ENCODE measurements at places on chromosomes 5 and 9. TPM values are rescaled to one million over a fixed set of nuclear protein-coding genes. Genes with fewer than 3 reads are reported as not detected.

Gene FOXD4L5
- 0.07 TPM for total RNA-seq

Gene NANS
- 121 TPM for total RNA-seq

Gene GBGT1
- 0.05 TPM for total RNA-seq

Gene WNT8A
- total RNA-seq: 0.12 TPM

Gene IFNA21
- not detected for total RNA-seq

Gene ARID3C
- total RNA-seq: not detected

Gene CDC25C
- total RNA-seq: 20.5 TPM

Gene COL27A1
- 0.44 TPM for total RNA-seq

Gene NSA2
- 87.8 TPM for total RNA-seq

Gene HSD17B3
- 1.9 TPM for total RNA-seq

Gene PCDHA6
- total RNA-seq: not detected

Gene RNF44
- total RNA-seq: 3.5 TPM

Gene TRAF2
- 13.6 TPM for total RNA-seq

Gene DEPDC1B
- 15.9 TPM for total RNA-seq

Gene ACSL6
- total RNA-seq: not detected

Gene ENG
- 25.9 TPM for total RNA-seq

Gene PCDH1
- total RNA-seq: 5.4 TPM

Gene HAVCR1
- not detected for total RNA-seq

Gene GPR151
- total RNA-seq: not detected

Gene ZNF483
- 0.59 TPM for total RNA-seq

Gene HMMR
- total RNA-seq: 57.0 TPM

Gene LCN15
- total RNA-seq: not detected

Gene LRRC19
- not detected for total RNA-seq

Gene MSX2
- not detected for total RNA-seq

Gene HACD4
- total RNA-seq: 4.1 TPM

Gene IRGM
- total RNA-seq: not detected

Gene CEL
- 0.17 TPM for total RNA-seq

Gene IL31RA
- total RNA-seq: 0.27 TPM

Gene IFNA2
- total RNA-seq: not detected

Gene CARD9
- 0.05 TPM for total RNA-seq

Gene GFI1B
- total RNA-seq: 0.30 TPM

Gene DMRT2
- not detected for total RNA-seq

Gene CCL27
- total RNA-seq: not detected

Gene PCDHA11
- total RNA-seq: 0.27 TPM

Gene WDR31
- 0.22 TPM for total RNA-seq

Gene ZNF366
- 0.96 TPM for total RNA-seq

Gene SHC3
- 3.2 TPM for total RNA-seq

Gene LSM11
- total RNA-seq: 5.1 TPM

Gene RASGRF2
- 1.8 TPM for total RNA-seq

Gene CLK4
- 4.6 TPM for total RNA-seq

Gene LHX3
- total RNA-seq: not detected

Gene PIP5K1B
- total RNA-seq: not detected

Gene CDO1
- 0.05 TPM for total RNA-seq

Gene BICD2
- total RNA-seq: 39.0 TPM

Gene PCDHGA8
- not detected for total RNA-seq

Gene PTPN3
- 7.3 TPM for total RNA-seq

Gene NTRK2
- 1.1 TPM for total RNA-seq

Gene FABP6
- 1.0 TPM for total RNA-seq

Gene FKBP15
- 27.2 TPM for total RNA-seq

Gene ARHGEF39
- total RNA-seq: 3.0 TPM

Gene TAS2R1
- not detected for total RNA-seq

Gene KIAA1958
- 2.9 TPM for total RNA-seq

Gene IL4
- not detected for total RNA-seq

Gene TRMO
- total RNA-seq: 18.4 TPM

Gene PCDHGA6
- total RNA-seq: 0.07 TPM

Gene SPATA31E1
- not detected for total RNA-seq

Gene CPLANE1
- 20.2 TPM for total RNA-seq

Gene PCDHA8
- not detected for total RNA-seq

Gene C9orf153
- total RNA-seq: not detected
